Inflammatory macrophage treated with lipopolysaccharide for 4 hours (primary cell): ENCODE measurements at places on chromosomes 13 and 19.

DNA sequence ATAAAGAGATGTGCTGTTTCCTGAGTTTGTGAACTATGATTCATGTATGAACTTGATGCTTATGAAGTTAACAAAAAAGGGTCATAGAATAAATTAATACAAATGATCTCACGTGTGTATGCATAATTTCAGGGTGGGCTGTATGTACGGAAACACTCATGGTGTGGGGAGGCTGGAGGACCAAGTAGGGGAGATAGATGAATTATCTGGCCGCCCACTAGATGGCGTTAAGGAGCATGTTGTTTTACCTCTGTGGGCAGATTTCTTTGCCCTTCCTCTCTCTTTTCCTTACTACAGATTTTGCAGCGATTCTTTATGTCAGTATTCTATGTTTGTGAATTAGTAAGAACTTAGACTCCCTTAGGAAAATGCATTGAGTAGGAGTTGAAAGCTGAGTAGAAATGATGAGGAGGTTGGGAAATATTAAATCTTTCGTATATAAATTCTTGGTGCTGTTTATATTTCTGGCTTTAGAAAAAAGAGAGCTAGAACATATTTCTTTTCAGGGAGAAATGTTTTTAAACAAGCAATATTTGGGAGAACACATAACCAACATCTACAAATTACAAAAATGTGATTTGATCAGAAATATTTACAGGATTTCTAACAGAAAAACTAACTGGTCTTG, 47.4 kb upstream of the TMTC4 start:
- peak; percentile 37 for DNase-seq

GRCh38 chr19:29872224-29872731, 60.5 kb downstream of the CCNE1 start:
- peak; percentile 39 for DNase-seq

DNA sequence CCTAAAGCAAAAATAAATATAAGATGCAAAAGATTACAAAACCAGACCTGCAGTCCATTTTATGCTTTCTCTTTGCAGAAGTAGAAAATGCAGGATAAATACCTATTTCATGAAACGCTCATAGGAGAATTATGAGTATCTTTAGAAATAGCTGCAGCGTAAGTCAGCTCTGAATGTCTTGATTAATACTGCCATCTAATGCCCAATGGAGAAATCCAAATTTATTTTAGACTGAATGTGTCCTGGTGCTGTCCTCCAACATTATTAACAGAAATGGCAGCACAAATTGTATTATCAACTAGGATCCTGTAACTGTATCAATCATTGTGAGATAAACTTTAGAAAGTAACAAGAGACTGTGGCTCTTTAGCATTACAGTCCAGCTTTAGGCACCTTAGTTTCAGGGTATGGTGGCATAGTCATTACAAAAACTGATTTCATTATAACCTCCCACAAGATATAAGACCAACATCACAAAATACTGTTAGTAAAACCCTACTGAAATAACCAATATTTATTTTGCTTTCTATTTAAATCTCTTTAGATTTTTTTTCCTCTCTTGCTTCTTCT, 162.1 kb upstream of the MIR17HG start:
- DNase-seq = peak; percentile 27

DNA sequence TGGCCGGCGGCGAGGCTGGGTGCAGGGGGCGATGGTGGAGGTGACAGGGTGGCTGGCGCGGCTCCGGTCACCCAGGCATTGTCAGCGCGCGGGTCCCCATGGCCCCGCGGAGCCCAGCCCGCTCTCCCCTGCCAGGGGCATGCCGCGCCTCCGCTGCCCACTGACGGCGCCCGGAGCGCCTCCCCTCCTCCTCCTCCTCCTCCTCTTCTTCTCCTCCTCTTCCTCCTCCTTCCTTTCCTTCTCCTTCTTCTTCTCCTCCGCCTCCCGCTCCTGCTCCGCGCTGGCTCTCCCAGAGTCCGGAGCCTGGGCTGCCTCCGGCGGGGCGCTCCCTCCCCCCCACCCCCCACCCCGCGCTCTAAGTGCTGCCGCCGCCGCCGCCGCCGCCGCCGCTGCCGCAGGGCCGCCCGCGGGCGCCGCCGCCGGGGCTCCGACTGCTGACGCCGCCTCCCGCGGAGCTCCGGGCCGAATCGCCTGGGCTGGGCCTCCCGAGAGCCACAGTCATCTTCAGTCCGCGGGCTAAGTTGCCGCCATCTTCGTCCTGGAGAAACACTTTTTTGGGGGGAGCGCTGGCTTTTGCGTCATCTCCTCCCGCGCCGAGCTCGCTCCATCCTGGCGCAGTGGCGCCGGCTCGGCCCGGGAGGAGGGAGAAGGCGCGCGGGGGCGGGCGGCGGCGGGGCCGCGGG, 348.3 kb downstream of the LIG4 start:
- no peak for DNase-seq

GRCh38 chr13:108674346-108674745, 44.9 kb downstream of the MYO16 start:
- no peak for DNase-seq

DNA sequence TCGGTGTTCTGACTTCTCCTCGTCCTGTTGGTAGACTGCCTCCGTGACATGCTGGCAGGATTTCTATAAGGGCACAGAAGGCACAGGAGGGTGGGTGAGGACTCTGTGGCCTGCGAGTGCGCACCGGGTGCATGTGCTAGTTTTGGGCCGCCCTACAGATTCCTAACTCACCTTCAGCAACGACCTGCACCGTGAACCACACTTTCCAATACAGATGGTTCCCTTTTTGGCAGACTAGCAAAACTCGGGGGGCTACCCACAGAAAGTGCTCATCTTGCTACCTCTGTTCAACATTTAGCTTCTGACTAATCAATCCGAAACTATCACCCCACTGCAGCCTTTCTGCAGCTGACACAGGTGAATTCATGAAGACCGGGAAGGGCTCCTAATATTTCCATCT, 14.1 kb upstream of the AMER2 start:
- DNase-seq = no peak

GRCh38 chr19:5680084-5680436, 256 bp downstream of the MICOS13 start:
- peak; percentile 4 for DNase-seq

GRCh38 chr19:49844138-49845095, 6.5 kb upstream of the PTOV1 start:
- peak; percentile 64 for DNase-seq
